ENCODE measurements at places on chromosomes 6 and 20.

DNA sequence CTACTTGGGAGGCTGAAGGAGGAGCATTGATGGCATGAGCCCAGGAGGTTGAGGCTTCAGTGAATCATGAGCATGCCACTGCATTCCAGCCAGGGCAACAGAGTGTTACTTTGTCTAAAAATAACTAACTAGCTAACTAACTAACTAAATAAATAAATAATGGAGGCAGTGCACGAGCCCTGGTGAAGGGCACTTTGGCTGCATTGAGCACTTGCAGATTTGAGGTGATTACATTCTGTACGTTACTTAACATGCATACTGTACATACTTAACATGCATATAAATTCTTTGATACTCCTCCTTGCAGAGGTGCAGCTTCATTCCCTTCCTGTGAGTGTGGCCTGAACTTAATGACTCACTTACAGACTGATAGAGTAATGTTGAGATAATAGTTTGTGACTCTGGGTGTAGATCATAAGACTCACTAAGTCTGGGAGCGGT lies 10.7 kb downstream of the HLA-A start:
- DNase-seq, result peak; percentile 72

GRCh38 chr20:40955326-40955725 lies 73.3 kb upstream of the TOP1 start:
- no peak for DNase-seq

DNA sequence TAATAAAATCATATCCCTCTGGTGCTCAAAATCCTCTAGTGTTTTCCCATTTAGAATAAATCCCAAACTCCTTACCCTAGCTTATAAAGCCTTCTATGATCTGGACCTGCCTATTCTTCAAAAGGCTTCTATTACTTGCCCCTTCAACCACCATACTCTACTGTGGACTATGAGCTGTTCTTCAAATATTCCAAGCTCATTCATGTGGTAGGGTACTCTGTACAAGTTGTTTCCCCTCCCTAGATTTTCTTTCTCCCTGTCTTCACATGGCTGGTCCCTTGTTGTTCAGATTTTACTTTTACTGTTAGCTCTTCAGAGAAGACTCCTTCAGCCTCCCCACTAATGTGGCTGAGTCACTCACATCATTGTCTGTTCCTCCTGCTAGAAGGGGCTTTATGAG lies 193.2 kb downstream of the OGFRL1 start:
- no peak for DNase-seq

DNA sequence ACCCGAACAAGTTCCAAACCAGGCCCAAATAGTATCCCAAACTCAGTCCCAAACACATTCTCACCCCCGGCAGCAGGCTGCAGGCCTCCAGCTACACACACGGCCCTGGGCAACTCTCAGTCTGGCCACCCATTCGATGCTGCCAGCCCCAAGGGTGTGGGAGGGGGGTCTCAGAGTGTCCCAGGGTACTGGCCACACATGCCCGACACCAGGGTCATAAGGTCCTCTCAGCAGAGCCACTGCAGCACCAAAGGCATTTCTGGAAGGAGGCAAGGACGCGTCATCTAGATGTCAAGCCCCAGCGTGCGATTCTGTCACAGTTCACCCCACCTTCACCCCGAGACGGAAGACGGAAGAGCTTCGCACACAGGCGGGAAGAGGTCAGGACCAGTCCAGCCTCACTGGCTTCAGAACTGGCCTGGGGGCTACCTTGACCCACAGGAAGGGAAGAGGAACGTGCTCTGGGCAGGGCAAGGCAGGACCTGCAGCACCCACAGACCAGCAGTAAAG lies 9.5 kb downstream of the MYL9 start:
- no peak for DNase-seq

- DNase-seq, result peak; percentile 98
Observed at GRCh38 chr20:39849664-39850063, 839.4 kb downstream of the MAFB start.

DNA sequence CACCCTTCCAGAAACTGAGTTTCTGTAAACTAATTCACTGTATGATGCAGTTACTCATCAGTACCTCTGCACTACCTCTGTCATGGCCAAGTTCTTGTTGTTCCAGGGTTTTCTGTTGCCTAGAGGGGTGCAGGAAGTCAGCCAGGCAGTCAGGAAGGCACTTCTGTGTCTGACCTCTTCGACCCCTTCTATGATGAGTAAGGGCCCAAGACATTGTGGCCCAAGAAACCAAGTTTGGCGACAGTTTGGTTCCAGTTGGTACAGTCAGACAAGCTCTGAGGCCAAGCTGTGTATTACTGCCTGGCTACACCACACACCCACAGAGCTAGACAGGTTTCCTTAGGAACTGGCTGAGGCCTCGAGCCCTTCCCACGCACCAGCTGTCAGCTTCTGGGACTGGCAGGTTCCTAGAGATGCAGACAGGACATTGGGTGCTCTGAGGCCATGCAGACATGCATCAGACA lies 41.2 kb downstream of the TRAF3IP2 start:
- peak; percentile 88 for DNase-seq

- DNase-seq, result no peak
Observed at GRCh38 chr20:64116541-64117431, 9.4 kb upstream of the NPBWR2 start.

- peak; percentile 82 for DNase-seq
Observed at GRCh38 chr6:28710466-28711191, 184.9 kb downstream of the GPX5 start.

- DNase-seq, result peak; percentile 25
Observed at GRCh38 chr20:3203315-3204123, 963 bp downstream of the DDRGK1 start.

GRCh38 chr20:53345536-53346334 lies 247.9 kb downstream of the ZNF217 start:
- no peak for DNase-seq

DNA sequence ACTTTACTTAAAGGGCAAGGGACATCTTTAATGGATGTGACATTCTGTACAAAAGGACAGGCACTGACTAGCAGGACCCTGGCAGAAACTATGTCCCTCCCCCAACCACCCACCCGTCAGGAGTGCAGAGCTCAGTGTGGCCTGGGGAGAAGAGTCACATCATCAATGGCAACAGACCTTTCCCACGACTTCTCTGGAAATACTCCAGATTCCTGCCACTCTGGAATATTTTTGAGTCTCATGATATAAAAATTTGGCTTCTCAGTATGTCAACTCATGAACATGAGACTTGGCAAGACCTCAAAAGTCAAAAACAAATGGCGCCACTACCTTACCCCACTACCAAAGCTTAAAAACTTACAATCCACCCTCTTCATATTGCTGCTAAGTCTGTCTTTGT lies 118.3 kb downstream of the SLC23A2 start:
- DNase-seq, result no peak

DNA sequence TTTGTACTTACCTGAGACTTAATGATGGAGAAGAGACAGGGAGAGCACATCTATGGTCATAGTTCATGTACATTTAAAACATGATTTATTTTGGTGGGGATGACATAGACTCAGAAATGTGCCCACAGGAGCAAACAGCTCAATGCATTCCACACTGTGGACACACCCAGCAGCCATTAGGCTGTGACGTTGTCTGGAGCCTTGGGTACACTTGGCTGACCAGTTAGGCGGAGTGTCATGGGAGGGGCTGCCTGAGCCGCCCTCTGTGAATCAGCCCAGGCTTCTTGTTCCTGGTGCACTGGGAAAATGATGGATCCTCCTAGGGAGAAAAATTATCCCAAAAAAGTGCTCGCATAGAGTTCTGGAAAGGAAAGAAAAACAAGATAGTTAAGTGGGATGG lies 231.0 kb upstream of the GMDS start:
- DNase-seq, result peak; percentile 18
